NCI-H1105 (cell line): ENCODE measurements at places on chromosomes 2 and 18.

DNA sequence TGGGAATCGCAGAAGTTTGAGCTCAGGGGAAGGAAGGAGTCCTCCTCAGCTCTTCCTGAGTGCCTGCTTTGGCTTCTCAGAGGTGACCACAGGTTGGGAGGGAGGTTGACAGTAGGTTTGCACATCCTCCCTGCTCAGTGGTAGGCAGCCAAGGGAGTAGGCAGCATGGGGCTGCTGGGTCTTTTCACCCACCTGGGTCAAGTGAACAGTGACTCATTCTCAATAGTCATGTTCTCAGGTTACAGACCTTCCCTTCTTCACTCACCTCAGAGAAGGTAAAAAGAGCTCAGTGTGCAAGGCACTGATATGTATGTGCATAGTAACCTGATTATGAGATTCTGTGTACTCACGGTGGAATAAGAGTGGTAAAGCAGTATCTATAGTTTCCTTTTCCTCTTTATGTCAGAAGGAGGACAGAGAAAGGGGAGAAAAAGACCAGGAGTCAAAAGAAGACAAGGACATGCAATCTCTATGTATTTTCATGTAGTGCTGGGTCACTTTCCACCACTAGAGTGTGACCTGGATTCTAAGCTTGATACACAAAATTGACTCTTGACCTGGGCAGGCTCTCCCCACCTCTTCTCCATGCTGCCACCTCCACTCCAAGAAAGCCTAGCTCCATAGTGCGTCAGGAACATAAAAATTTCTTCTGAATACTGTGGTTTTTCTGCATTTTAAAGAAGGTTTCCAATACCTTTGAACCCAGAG, 36.5 kb upstream of the ASNSD1 start:
- no peak for DNase-seq

GRCh38 chr2:162073888-162074631, at the start of gene DPP4:
TSS of gene DPP4 (minus strand) at chr2:162074215. CDS start at chr2:162073981, 234 bp downstream.
- DNase-seq = peak; percentile 20

DNA sequence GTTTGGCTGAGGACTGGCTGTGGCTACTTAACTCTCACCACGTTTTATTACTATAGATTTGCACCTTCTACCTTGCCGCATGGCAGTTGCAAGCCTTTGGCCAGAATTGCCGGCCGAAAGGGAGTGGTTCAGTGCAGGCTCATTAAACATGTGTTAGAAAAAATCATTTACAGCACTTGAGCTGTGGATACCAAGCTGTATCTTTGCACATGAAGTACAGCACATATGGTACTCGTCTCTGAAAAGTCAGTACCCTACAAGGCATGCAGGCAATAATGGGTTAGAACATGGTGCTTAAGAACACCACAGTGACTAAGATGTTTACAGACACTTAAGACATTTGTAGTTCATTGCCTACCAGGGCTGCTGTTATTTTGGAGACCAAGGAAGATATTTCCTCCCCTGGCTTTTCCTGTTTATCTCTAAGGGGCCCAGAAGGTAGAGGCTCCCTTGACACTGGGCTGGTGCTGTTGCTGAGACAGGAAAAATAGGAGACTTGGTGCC, 103.1 kb downstream of the ZNF532 start:
- DNase-seq = no peak

- DNase-seq = no peak
Measured at GRCh38 chr2:176521878-176522670, 252.8 kb downstream of the MTX2 start.

- no peak for DNase-seq
Measured at GRCh38 chr2:72897785-72898584, 10.8 kb downstream of the SPR start.

DNA sequence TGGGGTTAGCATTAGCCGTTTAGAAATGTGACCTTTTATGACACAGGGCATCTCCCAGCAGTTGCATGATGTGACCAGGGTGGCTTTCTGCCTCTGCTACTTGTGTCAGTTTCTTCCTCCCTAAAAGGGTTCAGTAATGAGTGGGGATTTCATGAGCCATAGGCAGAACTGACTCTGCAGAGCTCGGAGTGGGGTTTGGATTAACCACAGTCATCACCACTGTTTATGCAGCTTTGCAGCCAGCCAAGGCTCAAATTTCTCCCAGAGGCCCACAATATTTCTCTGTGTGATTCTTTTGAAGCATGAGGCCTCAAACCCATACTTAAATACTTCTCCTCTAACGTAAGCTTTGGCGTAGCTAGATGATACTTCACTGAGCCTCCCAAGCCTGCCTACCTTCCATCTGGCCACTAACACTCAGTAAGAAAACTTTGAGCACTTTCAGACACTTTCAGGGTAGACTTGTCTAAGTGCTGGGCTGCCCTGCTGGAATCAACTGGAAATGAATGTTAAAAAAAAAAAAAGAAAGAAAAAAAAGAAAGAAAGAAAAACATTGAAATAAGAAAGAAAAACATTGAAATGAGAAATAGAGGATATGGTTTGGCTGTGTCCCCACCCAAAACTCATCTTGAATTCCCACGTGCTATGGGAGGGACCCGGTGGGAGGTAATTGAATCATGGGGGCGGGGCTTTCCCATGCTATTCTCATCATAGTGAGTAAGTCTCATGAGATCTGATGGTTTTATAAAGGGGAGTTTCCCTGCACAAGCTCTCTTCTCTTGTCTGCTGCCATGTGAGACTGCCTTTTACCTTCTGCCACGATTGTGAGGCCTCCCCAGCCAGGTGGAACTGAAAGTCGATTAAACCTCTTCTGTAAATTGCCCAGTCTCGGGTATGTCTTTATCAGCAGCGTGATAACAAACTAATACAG, 11.5 kb upstream of the LAPTM4A start:
- DNase-seq = no peak

- no peak for DNase-seq
Measured at GRCh38 chr18:36183033-36183432, 4.3 kb upstream of the MOCOS start.

DNA sequence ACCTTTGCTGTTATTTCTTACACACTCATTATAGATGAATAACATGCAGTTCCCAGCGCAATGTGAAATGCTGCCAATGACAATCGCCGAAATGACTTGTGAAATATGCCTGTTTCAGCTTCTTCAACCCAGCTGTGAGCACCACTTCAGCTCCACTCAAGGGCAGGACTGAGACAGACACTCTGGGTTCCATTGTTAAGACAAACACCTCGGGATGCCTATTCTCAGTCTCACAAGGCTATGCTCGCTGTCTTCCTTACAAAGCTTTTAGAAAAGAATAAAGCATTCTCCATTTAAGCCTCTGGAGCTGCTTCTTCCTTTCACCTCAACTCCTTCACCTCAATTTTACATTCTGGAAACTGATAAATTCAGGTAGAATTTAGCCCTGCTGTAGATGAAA, 4.2 kb downstream of the CBLN2 start:
- no peak for DNase-seq

DNA sequence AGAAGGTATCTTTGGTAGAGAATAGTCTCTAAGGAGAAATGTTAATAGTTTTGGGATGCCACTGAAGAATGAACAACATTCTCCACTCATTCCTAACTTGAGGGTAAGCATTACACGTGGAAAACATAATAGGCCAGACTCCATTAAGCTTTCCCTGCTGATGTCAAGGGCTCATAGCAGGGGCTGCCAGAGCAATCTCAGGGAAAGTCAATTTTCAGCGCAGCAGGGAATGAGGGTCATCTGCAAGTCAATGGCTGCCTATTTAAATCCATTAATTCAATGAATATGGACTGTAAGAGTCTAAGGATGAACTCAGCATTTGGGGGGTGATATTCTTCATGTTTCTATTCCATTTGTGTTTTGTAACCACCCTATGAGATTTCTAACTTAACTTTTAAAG, 144.2 kb upstream of the ARL4C start:
- no peak for DNase-seq

- DNase-seq = no peak
Measured at GRCh38 chr2:145631561-145631960, 1111.6 kb upstream of the ZEB2 start.

- DNase-seq = no peak
Measured at GRCh38 chr2:153509133-153509532, 30.6 kb upstream of the RPRM start.

DNA sequence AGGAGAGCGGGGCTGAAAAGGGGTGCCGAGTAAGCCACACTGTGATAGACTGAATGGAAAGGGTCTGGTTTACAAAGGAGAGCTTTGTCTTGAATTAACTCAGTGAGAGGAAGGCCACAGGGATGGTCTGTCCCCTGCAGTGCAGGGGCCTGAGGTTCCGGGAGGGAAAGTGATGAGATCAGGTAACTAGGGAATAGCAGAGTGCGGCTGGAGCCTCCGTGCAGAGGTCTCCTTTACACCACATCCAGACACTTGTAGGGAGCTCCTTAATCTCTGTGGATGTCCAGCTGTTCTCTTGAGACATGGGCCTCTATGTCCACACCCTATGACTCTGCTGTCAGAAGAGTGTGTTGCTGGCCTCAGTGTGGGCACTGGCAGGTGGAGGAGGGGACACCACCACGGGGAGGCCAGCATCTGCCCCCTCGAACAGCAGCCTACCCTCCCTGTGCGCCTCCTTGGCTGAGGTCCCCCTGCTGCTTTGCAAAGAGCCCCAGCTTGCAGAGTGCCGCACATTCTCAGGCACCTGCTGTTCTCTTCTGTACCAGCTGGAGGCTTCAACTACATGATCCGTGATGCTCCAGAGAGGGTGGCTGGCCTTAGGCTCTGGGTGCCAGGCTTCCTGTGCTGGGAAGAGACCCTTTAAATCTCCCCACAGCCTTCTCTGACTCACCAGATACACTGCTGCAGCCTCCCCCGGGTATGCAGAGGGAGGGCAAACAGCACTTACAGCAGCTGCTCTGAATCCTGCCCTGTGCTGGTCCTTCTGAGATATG, 25.9 kb downstream of the ENOSF1 start:
- no peak for DNase-seq

- DNase-seq = no peak
Measured at GRCh38 chr2:103232865-103233264, 471.0 kb downstream of the TMEM182 start.

DNA sequence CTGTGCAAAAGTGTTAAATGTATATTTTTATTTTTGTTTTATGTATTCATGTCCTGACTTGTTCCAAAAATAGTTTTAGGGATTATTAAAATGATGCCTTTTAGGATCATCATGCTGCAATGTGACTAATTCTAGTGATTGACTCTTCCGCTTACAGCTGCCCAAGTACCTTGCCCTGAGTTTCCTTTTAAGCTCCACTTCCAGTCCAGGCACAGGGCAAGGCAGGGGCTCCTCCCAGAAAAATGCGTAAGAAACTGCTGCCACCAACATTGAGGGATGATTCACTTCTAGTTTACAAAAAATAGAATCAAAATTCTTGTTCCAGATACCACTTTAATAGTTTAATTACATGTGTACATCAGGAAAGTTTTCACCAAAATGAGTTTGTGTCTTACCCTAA, 116.4 kb downstream of the IRS1 start:
- DNase-seq = no peak

DNA sequence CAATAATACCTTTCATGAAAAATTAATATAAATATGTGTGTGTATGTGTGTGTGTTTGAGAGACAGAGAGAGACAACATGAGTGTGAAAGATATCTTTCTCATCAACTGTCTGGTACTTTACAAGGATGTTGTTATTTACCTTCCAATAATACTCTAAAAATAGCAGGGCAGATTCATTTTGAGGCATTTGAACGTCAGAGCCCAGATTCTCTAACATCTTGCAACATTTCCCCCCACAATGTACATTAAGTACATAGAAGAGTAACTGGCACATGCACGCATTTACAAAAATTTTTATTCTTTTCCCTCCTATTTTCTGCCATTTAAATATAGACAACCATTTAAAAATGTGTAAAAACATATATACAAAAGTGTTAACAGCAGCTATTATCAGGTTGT, 100.9 kb downstream of the PID1 start:
- no peak for DNase-seq

DNA sequence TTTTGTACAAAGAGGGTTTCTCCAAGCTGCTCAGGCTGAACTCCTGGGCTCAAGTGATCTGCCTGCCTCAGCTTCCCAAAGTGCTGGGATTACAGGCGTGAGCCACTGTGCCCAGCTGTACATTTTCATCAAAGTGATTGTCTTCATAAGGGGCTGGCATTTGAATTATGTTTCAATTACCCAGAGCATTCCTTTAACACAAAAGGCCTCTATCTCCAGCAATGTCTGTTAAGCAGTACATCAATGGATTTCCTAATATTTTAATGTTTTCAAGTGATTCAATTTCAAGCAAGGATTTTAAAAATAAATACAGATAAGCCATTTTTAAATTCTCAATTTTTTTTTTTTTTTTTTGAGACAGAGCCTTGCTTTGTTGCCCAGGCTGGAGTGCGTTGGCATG, 50.9 kb upstream of the AP1S3 start:
- DNase-seq = no peak

DNA sequence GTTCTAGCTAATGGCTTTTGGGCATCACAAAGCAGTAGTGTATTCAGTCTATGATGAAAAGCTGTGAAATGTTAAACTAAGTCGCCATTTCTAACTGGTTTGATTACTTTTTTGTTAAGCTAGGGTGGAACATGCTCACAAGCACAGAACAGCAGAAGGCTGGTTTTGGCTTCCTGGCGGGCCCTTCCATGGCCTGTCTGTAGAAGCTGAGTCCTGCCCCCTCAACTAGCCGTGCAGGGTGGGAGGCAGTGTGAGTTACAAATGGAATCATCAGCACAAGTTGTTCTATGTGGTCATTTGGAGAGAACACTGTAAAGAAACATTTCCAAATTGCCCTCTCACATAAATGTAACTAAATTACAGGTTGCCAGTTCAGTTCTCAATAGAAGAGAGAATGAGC, 290.8 kb downstream of the ALPK2 start:
- DNase-seq = no peak

DNA sequence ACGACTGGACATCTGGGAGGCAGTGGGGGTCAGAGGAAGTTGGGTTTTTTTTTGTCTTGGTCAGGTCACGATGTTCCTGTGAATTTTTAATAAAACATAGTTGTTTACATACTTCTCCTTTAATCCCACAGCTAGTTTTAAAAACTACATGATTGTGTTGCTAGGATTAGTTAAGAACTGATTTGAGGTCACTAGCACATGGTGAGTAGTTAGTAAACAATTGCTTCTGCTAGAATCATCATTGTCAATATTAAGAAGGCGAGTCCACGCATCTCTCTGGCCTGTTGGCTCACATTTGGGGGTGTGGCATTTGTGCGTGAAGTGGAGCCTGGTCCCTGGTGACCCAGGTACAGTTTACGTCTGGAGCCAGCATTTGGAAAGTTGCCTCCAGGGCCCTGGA, 59.4 kb downstream of the AGAP1 start:
- DNase-seq = no peak

DNA sequence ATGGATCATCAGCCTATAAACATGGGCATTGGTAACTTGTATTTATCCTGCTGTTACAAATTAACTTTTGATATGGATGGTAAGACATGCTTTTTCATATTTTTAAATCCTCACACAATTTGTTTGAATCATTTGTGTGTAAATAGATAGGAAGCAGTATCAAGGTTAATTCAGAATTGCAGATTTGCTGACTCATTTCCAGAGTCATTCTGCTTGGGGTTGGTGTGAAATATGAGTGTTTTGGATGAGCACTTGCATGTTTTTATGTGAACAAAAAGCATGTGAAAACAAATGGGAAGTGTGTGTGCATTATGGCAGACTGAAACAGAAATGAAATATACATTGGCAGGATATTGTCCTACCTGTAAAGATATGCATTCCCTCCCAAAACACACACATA, 11.8 kb downstream of the CCDC85A start:
- DNase-seq = no peak

GRCh38 chr2:38174131-38174530, 98.2 kb upstream of the CYP1B1 start:
- no peak for DNase-seq
